ENCODE measurements at places on chromosomes 6 and 20.

- DNase-seq = no peak
These were observed 268.4 kb downstream of the FARS2 start for GRCh38 chr6:5529733-5530132.

- no peak for DNase-seq
These were observed 132.1 kb upstream of the SALL4 start for GRCh38 chr20:51934301-51935002.

GRCh38 chr6:161353208-161353613, 79.3 kb upstream of the AGPAT4 start:
- DNase-seq = no peak

- no peak for DNase-seq
These were observed 175.4 kb upstream of the THBS2 start for GRCh38 chr6:169429001-169429400.

Data from activated CD8-positive, alpha-beta T cell treated with anti-CD3 and anti-CD28 coated beads for 36 hours (primary cell).